NCI-H524 (cell line): ENCODE measurements at places on chromosomes 2 and 18.

DNA sequence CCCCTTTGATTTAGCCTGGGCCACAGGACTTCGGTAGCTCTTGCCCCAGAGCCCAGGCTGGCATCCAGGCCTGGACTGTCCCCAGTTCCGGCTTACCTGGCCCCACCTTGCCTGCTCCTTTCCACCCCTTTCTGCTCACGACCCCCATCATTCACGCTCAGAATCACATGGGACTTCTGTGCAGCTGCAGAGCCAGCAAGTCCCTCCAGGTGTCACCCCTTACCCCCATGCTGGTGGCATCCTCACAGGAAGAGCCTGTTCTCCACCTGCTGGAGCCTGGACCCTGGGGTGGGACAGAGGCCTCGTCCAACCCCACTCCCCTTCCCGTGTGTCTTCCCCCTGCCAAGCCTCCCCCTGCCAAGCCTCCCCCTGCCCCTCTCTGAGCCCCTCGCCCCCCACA, 7.9 kb upstream of the KCNIP3 start:
- DNase-seq = peak; percentile 5

- peak; percentile 27 for DNase-seq
Measured at GRCh38 chr18:28045176-28045810, 131.6 kb downstream of the CDH2 start.

GRCh38 chr2:239376351-239376750, 24.5 kb downstream of the HDAC4 start:
- no peak for DNase-seq

GRCh38 chr2:196914867-196915460, 11.5 kb downstream of the PGAP1 start:
- no peak for DNase-seq

GRCh38 chr2:75497256-75497655, 63.5 kb downstream of the EVA1A start:
- DNase-seq = no peak

DNA sequence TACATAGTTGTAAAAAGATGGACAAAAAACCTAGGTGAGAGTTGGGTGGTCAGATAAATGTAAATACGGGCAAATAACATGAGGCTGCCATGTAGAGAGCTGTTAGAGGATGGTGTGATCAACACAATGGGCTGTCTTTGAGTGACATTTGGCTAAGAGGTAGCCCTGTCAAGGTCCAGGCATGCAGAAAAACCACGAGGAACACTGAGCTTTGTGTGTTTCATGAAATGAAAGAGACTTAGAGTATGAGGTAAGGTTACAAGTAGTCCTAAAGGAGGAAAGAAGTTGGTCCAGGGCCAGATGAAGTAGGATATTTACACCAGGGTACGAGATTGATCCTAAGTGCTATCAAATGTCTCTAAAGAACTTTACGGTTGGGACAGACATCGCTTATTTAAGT, 160.9 kb downstream of the RDH14 start:
- no peak for DNase-seq

- peak; percentile 37 for DNase-seq
Measured at GRCh38 chr18:44098551-44099098, 582.1 kb upstream of the SETBP1 start.

DNA sequence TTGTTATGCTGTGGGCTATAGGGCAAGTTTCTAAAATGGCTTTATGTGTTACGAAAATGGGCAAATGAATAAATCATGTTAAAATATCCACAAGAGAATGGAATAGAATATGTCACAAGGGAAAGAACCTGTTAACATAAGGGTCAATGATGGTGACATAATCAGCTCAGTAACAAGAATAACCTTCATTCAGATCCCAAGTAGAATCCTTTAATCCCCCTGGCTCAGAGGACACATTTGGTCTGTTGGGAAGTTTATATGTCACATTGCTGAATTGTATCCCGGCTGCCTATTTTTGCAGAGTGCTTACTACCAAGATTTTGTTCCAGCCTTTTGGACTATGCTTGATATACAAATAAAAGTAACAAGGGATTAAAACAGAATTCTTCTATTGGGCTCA, 13.1 kb upstream of the LGALSL start:
- DNase-seq = no peak

GRCh38 chr2:114128725-114129124, 238.8 kb downstream of the ACTR3 start:
- DNase-seq = no peak

DNA sequence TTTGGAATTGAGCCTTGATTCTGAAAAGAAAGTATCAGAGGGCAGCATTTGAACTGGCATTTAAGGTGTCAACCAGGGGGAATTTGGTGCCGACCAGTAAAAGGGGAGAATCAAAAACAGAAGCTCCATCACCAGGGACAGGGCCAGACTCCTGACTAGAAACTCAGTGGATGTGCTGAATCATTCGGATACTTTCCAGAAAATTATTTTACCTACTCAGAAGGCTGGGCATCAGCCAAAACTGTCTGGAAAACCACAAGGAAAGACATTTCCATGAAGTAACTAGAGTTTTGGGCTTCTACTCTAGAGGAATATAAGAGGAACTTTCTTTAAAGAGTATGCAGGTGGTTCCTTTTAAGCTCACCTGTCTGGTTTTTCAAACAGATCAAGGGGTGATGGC, 756.6 kb downstream of the RNF144A start:
- DNase-seq = no peak

DNA sequence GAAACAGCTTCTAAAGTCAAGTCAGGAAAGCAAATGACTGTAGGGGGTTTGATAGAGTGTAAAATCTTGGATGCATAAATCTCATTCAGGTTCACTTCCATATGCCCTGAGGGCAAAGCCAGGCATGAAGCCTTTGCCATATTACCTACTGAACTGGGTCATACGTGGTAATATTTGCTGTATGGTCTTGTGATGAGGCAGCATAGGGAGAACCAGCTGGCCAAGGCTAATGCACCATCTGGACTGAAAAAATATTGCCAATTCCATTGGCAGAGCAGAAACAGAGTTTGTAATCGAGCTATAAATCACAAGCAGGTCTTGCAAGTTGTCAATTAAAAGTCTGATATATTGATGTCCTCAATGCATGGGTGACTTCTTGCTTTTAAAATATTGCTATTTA, 243.8 kb downstream of the ERBB4 start:
- peak; percentile 84 for DNase-seq

DNA sequence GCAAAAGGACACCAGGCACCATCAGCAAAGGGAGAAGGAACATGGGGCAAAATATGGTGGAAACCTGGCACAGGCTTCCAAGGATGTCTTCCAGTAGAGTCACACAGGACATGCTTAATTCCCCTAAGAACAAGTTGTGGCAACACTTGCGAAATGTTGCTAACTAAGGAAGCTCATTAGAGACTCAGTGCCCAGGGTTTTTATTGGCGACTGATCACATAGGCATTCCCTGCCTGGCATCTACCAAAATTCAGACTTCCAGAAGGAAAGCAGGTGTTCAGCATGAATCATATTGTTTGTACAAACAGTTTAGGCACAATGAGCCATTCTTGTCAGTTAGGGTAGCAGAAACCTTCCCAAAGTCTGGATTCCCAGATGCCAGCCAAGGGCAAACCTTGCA, 25.7 kb downstream of the SLC4A1AP start:
- no peak for DNase-seq

- no peak for DNase-seq
Measured at GRCh38 chr2:138491495-138491862, 10.1 kb upstream of the SPOPL start.
